Stimulated activated CD8-positive, alpha-beta memory T cell treated with anti-CD3 and anti-CD28 coated beads, Interleukin-7, amount 100 ng/mL, for 1 hour (primary cell): ENCODE measurements at places on chromosomes 2 and 18.

DNA sequence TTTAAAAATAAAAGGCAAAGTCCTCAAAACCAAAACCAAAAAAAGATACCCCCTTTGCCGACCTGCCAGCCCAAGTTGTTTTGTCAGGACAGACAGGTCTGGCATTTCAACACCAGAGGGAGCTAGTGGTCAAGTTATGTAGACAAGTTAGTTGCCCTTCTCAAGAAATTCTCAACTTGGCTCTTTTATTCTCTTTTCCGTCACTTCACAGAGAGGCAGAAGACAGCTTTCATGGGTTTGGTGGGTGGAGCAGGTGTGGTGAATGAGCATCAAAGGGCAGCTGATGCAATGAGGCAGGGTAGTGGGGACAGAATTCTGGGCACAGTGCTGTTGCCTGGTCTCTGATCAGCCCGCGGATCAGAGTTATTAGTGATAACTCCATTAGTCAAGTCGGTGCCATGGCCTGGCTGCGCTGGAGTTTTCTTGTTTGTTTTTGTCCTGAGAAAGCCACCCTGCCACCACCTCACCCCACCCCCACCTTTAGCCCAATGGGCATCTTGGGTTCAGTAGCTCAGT lies 303.7 kb upstream of the EPAS1 start:
- peak; percentile 7 for DNase-seq

GRCh38 chr2:152078662-152079061 lies 20.2 kb downstream of the CACNB4 start:
- no peak for DNase-seq

DNA sequence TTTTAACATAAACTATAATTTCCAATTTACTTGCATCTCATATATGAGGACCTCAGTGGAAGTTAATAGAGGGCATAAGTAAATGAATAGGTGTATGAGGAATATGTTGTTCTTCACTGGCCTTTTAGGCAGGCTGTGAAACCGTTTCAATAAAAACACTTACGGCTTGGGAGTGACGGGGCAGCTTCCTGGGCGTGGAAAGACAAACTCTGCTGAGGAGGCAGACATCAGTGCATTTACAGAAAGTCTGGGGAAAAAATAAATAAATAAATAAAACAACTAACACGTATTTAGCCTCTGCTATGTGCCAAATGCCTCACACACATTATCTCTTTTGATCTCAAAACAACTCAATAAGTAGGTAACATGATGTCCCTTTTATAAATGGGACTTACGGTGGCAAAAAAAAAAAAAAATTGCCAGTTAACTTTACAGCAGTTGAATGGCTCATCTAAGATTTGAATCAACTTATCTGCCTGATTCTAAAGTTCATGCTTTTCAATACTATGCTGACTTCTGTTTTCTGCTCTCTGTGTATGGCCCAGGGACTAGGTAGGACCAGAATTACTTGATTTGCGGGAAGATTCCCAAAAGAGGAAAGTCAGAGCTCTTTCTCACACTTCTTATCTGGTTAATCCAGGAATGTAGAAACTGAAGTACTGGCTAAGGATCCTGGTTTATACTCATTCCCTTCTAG lies 77.5 kb upstream of the LRATD1 start:
- DNase-seq, result no peak

- no peak for DNase-seq
Measured at GRCh38 chr2:23393722-23394121, 8.7 kb downstream of the KLHL29 start.

- no peak for DNase-seq
Measured at GRCh38 chr18:3224223-3224622, 4.5 kb upstream of the MYOM1 start.

DNA sequence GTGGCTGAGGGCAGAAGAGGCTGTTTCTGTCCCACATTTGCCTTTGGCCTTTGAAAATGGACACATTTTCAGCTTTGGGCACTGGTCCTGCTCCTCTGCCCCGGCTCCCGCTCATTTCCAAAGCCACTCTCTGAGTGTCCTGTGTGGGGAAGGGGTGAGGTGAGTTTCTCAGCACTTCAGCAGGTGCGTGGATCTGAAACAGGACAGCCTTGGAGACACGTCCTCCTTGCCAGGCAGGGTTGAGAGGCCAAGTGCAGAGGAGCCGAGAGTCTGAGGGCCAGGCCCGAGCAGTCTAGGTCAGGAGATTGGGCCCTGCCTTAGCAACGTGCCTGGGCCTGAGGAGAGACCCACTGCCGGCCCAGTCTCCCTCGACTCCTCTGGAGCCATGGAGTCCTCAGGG lies 21.9 kb upstream of the ALPI start:
- no peak for DNase-seq

GRCh38 chr2:72612614-72613160 lies 213.1 kb downstream of the EXOC6B start:
- DNase-seq, result no peak

DNA sequence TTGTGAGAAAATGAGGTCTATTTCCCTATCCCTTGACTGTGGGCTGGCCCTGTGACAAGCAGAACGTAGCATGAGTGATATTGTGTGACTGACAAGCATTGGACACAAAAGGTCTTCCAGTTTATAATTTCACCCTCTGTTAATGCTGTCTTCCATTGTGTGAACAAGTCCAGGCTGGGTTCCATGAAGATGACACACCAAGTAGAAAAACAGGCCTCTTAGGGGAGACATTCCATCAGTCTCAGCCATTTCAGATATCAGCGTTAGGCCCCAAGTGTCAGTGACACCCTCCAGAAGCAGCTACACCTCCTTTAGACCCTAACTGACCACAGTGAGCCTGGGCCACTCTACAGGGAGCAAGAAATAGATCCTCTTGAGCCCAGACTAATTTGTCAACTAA lies 511.3 kb downstream of the FBXO15 start:
- no peak for DNase-seq

DNA sequence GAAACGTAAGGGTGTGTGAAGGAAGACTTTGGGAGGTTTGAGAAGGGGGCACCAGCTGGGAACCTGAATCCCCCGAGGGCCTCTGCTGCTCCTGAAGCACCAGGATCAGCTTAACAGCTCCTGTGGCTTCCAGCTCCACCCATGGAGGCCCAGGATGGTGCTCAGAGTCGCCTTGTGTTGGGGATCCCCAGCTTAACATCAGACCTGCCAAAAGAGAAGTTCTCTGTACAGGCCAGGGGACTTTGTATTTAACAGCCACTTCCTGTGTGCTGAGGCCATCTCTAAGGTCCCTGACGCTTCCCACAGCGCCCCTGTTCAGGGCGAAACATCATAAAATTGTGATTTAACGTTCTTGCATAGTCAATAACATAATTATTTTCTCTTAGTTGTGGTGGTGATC lies 77.5 kb downstream of the NCK2 start:
- DNase-seq, result no peak

GRCh38 chr2:120983344-120983743 lies 247.7 kb downstream of the GLI2 start:
- DNase-seq, result no peak

GRCh38 chr2:188720811-188721605 lies 253.2 kb upstream of the COL3A1 start:
- DNase-seq, result no peak

- no peak for DNase-seq
Measured at GRCh38 chr2:177767768-177768167, 304.8 kb downstream of the PDE11A start.

DNA sequence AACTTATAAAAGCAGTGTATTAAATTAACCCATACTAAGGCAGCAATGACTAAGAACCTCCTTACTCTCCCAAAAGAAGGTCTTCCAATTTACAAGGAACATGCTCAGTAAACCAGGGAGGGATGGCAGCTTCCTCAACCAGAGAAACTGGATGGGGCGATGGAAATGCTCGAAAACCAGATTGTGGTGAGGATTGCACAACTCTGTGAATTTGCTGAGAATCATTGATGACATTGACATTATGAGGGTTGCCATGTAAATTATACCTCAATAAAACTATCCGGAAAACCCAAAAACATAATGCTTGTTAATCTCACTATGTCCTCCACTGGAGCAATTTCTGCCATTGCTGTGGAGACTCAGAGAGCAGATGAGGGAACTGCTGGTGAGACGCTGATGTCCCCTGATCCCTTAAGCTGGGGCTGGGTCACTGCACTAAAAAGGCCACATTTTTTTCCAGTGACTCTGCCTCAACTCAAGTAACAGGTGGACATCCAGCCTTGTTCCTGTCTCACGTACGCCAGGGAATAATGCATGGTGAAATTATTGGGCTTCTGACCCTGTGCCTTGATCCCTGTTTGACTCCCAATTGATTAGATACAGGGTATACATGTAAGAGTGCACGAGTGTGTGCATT lies 288.3 kb downstream of the CYP26B1 start:
- DNase-seq, result no peak

DNA sequence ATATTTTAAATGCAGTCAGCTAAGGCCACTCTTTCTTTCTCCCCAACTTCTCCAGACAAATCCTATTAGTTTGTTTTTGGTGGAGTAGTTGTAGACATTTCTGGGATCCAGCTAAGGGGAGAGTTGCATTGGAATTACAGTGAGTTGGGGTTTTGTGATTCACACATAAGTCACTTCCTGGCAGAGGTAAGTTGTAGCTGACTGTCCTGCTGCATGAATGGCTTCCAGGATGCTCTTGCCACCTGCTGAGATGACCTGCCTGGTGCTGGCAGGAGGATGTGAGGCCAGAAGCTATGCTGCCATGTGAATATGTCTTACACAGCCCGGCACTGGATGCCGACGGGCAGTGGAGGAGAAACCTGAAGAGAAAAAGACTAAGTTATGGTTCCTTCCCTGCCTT lies 243.7 kb downstream of the TDRD15 start:
- no peak for DNase-seq

- no peak for DNase-seq
Measured at GRCh38 chr2:97737421-97738178, 24.2 kb downstream of the ZAP70 start.

- DNase-seq, result peak; percentile 7
Measured at GRCh38 chr18:59056706-59057492, 82.8 kb upstream of the SEC11C start.

DNA sequence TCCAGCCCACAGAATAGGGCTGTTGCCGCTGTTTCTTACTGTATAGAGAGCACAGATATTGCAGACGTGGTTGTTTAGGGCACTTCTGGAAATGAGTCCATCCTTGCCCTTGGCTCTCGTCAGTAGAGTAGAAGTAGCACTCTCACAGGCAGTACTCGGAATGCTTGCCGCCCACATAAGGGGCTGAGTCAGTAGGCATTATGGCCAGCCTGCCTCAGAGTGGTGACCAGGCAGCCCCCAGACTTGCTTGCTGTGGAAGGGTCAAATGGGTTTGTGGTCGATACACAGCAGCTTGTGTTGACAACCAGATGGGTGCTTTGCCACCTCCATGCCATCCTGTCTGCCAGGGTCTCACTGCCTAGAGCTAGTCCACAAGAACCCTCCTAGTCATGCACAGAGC lies 38.7 kb downstream of the PLEKHB2 start:
- DNase-seq, result no peak

GRCh38 chr18:12449051-12449785 lies 41.5 kb downstream of the PRELID3A start:
- no peak for DNase-seq

- DNase-seq, result no peak
Measured at GRCh38 chr2:160583146-160583535, 89.5 kb upstream of the RBMS1 start.

GRCh38 chr2:9665898-9666297 lies 35.1 kb upstream of the YWHAQ start:
- DNase-seq, result no peak

- no peak for DNase-seq
Measured at GRCh38 chr2:20496076-20496872, 49.4 kb downstream of the RHOB start.

DNA sequence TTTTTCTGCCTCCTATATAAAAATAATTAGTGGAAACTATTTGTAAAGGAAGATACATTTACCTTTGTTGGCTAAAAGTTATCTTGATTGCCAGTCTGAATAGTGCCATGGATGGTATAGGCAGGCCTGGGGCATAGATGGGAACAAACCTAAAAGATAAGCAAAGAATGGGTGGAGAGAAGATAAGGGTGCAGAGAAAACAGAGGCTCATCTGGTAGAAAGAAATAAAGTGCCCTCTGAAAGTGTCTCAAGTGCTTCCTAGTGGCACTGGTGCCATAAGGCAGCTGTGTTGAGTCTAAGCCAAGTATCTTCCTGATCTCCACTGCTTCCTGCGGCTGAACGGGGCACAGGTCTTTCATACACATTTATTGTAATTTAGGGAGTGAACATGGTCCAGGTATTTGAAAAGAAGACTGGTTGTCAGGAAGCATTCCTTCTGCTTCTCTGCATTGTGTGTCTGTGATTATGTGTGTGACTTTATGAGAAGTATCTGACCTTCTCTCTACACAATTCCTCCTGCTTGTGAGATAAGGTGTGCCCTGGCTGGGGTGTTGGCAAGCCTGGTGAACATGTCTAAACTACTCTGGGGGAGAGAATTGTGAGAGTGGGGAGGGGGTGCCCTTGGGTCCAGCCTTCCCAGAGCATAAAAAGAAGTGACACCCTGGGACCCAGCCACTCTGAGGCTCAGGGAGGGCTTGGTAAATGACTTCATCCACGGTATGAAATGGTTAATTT lies 280.5 kb downstream of the CAMKMT start:
- DNase-seq, result no peak

DNA sequence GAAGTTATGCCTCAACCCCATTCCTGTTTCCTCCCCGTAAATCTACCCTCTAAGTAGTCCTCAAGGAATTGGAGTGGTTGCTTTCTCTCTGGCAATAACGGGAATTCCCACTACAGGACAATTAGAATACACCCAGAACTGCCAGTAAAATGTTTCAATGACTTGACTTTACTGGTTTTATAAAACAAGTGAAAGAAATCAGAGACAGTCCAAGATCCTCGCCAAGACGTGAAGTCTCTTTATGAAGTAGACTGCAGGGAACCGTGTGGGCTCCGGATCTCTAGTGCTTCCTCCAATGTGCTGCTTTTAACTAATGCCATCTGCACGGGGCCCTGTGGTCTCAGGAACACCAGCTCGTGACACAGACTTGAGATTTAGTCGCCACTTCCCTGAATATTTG lies 101.4 kb downstream of the CPO start:
- no peak for DNase-seq

DNA sequence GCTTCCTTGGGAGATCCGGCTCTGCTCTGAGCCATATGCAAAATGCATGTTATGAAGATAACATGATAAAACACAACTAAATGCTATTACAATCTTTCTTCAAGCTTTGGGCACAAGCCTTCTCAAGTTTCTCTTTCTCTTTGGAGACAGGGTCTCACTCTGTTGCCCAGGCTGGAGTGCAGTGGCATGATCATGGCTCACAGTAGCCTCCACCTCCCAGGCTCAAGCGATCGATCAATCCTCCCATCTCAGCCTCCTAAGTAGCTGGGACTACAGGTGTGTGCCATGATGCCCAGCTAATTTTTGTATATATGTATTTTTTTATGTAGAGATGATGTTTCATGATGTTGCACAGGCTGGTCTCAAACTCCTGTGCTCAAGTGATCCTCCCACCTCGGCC lies 107.7 kb upstream of the SP3 start:
- no peak for DNase-seq
